D721Med (cell line): ENCODE measurements at places on chromosomes 11 and 22.

GRCh38 chr11:17770048-17770652, 35.6 kb downstream of the KCNC1 start:
- DNase-seq = no peak

- no peak for DNase-seq
Observed at GRCh38 chr11:59267736-59268475, 55.2 kb upstream of the MPEG1 start.

DNA sequence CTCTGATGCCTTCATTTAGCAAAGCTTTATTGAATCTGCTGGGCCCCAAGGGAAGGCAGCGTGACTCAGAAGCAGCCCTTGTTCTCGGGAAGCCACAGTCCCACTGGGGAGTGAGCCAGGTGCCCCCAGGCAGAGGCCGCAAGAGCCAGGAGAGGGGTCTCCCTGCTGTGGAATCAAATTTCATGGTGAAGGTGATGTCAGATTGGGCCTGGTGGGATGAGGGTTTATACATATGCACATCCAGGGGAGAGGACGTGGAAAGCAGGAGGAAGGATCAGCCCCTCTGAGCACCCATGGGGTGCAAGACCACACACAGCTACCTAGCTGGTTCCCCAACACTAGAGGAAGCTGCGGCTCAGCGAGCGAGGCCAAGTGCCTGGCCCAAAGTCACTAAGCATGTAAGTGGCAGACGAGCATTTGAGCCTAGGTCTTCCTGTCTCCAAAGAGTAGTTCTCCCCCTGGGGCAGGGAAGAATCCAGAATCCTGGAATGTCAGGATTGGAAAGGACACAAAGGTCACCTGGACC, 2.0 kb downstream of the SYNGR1 start:
- DNase-seq = no peak

GRCh38 chr11:111982019-111982464, 43.2 kb upstream of the DLAT start:
- no peak for DNase-seq

DNA sequence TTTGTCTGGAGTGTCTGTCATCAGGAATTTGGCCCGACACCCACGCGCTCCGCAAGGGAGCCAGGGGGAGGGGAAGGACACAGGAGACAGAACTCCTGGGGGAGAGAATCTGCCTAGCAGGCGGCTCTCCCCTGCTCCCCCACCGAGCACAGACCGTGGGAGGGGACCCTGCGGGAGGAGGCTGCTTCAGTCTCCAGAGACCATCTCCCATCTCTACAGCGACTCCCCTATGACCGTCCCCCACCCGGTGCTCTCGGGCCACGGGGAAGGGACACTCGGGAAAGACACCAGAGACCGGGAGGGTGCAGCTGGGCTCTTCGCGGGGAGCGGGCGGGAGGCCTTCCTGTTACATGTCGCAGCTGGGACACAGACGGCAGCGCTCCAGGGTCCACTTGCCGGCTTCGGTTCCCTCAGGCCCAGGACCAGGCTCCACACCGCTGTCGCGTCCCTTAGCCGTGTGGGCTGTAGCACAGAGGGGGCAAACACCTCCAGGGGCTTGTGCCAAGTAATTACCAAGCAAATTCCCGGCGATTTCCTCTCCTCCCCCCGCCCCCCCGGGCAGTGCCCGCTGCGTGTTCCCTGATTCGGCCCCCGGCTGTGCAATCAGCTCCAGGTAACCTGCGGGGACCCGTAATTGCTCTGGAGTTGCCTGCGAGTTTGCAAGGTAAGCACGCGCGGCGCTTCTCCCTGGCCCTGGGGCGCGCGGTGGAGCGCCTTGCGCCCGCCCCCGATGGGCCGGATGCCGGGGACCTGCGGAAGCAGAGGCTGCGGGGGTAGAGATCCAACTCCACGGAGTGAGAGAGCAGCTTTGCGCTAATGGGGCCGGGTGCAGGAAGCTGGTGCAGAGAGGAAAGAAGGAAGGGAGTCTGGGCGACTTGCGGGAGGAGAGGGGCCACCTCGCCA, 155.1 kb upstream of the CADM1 start:
- no peak for DNase-seq

DNA sequence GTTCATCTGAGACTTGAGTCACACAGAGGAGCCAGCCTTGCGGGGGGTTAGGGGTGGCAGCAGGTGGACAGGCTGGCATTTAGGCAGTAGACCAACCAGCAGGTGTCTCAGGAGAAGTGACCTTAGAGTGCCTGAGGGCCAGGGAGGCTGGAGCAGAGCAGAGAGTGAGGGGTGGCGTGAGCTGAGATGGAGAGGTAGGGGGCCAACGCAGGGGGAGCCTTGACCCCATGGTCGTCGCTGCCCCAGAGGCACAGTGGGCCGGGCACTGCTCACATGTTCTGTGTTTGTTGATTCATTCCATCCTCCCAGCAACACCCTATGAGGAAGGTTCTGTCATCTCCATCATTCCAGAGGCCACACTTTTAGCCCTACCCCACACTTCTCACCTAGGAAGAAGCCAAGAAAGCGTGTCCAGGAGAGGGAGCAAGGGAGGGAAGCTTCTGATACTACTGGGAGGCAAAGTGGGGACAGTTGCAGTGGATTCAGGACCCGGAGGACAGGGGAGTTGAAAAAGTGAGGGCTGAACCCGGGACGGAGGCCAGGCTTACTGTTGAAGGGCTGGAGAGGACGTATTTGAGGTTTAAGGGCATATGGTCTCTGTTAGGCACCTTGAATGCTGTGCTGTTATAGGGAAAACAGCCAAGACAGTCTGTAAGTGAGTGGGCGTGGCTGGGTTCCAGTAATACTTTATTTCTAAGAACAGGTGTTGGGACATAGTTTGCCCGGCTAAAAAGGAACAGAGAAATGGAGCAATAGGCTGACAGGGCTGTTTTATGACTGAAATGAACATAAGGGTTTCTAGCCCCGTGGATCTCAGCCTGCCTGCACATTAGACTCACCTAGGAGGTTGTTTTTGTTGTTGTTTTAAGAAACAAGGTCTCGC, 7.3 kb downstream of the SART1 start:
- no peak for DNase-seq
